ENCODE measurements at places on chromosomes 16 and 17.
A peak's percentile ranks its signal among the peaks of the same experiment; 100 is the strongest.

DNA sequence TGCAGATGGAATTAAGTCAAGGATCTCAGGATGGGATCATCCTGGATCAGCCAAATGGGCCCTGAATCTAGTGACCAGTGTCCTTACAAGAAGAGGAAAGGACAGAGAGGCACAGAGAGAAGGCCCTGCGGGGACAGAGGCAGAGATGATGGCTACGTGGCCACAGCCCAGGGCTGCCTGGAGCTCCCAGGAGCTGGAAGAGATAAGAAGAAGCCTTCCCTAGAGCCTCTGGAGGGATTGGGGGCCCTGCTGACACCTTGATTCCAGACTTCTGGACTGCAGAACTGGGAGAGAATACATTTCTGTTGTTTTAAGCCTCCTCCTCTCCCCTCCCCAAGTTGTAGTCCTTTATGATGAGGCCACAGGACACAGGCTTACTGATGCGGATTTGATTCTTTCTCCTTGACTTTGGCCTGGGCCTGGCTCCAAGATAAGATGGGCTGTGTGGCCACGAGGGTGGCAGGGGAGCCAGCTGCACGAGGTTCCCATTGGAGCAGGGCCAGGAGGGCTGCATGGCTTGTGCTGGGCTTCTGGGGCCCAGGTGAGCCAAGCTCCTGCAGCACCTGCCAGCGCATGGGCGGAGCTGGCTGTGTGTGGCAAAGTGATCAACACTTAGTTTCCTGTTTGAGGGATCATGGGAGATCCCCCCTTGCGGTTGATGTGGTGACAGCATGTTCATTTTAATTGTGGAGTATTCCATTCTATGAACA, 146.1 kb downstream of the IRF8 start:
- peak; percentile 47 for DNase-seq

GRCh38 chr17:42798383-42799380, at the start of the genes CNTD1 and COA3:
CNTD1 (plus strand) TSS chr17:42798861; CDS start chr17:42799068, 207 bp downstream.
COA3 (minus strand) TSS chr17:42798704; CDS start chr17:42798681, 23 bp downstream.
- peak; percentile 84 for DNase-seq

DNA sequence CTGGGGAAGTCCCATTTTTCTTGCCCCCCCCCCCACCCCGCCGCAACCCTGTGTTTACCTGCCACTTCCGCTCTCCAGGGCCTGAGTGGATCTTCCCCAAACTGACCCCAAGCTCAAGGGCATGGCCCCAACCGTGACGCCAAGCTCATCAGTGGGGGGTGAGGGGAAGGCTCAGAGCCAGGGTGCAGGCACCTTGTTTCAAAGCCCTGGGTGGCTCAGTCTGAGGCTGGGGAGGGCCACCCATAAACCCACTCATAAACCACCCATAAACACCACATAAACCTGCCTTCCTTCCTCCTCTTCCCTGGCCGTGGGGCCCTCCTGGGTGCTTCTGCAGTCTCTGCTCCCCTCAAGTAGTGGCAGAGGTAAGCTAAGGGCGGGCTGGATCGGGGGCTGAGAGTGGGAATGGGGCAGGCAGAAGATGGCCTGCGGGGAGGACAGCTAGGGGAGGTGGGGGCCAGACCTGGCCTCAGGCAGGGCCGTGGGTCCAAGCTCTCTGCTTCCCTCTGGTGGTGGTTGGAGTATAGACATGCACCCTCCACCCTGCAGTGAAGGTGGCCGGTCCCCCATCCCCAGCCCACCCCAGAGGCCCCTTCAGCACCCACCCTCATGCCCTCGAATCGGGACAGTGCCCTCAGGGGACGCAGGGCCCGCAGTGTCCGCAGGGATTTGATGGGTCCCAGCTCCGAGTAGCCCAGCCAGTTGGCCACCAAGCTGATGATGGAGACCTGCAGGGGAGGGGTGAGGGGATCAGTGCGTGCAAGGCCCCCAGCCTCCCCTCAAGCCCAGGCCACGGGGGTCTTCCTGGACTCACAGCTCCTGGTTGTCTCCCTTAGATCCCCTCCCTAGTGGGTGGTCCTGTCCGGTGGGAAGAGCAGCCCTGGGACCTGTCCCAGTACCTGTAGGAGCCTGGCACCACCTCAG, 14.6 kb upstream of the CD79B start:
- DNase-seq: peak; percentile 64

- peak; percentile 33 for DNase-seq
Observed at GRCh38 chr16:649631-650030, 466 bp downstream of the WDR90 start.

GRCh38 chr16:53855056-53855455, 151.1 kb downstream of the FTO start:
- no peak for DNase-seq

DNA sequence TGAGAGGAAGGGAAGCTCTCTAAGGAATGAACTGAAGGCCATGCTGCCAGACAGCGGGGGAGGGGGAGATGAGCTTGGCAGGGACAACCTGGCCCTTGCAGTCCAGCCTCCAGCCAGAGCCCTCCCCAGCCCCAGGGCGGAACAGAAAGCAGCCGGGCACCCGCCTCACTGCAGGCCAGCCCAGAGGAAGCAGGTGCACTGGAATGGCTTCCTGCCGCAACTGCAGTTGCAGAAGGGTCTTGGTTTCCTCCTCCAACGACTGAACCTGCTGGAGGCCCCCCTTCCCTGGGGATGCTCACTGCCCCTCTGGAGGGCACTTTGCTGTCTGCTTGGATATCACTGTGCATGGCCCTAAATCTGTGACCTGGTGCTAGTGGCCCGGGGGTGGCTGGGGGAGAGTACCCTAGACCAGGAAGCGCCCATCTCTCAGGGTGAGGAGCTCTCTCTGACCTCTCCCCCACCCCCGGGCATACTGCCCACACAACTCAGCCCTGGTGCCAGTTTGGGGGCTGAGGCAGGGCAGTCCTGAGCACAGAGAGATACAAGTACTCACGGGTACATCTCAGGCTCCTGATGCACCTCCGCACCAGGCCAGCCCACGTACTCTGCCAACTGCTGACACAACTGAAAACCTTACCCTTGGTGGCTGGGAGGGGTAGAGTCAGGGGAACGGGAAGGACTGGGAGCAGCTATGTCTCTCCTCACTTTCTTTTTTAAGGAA, 41.1 kb downstream of the MYO18A start:
- peak; percentile 40 for DNase-seq

GRCh38 chr17:60506312-60506711, 19.7 kb downstream of the APPBP2 start:
- no peak for DNase-seq

- no peak for DNase-seq
Observed at GRCh38 chr16:68246121-68246520, 948 bp downstream of the PLA2G15 start.

All from activated CD4-positive, alpha-beta T cell treated with anti-CD3 and anti-CD28 coated beads, Interleukin-2, amount 10 ng/mL, durations not matched to agents 7 days and 5 days (primary cell).